ENCODE measurements at places on chromosomes 2 and 18.

DNA sequence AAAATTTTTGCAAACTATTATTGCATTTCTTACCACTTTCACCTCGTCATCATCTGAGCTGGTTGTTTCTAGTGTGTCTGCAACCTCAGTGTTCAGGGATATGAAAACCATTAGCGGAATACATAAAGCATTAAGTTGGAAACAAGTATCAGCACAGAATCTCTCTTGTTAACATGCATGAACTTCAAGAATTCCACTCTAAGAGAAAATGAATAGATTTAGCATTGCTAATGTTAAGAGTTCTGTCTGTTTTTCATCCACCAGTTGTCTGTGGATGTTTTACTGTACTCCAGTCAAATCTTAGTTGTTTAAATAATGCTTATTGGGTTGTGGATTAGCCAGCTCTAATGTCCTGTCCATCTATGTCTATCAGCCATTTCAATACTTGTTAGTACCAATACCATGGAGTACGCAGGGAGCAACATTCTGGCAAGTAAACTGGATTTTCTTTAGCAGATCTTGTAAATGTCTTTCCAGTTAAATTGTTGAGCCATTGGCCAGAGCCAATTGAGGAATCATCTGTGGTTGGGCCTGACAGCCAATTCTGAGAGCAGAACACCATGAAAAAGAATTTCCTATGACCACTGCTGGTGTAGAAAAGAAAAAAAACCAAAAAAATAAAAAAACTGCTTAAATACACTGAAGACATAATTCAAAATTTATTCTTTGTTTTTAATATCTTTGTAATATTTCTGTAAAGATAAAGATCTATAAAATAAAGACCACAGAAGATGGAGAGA is 82.5 kb downstream of the SLC8A1 start:
- DNase-seq: no peak

GRCh38 chr18:46053368-46054095 is 18.5 kb downstream of the PSTPIP2 start:
- DNase-seq: no peak

- no peak for DNase-seq
Measured at GRCh38 chr2:215364157-215365155, 52.6 kb downstream of the ATIC start.

DNA sequence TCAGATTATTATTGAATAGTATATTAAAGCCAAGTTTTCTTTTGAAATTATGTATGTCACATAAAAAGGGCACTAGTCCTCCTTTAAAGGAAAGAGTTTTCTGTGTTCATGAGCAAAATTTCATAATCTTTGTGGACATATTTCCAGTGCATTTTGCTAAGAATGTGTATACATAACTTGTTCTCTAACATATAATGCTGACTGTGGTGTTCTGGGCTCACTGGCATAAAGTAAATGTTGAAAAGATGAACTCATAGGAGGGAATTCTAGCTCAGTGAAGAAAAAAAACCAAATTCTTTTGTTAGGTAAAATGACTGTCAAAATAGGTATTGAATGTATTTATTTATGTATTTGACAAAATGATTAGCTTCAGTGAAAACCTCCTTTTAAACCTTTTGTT is 6.2 kb downstream of the KCNJ13 start:
- no peak for DNase-seq

DNA sequence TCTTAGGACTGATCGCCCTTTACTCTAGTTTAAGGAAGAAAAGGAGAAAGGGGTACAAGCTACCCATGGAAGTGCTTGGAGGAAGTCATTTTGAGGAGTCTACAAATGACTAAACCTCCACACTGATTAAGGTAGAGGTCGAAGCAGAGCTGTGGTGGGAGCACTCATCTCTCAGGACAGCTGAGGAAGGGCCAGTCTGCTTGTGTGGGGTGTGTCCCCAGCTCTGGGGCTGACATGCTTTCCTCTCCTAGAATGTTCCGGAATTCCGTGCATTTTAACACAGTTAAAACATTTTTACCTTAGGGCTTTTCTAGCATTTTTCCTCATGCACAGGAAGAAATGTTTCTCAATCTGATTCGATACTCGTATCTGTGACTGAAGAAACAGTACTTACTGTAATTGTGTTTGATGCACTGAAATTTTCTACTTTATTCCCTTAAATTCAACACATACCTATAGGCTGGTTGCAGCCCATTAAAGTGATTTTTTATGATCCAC is 135.1 kb downstream of the NCK2 start:
- no peak for DNase-seq

DNA sequence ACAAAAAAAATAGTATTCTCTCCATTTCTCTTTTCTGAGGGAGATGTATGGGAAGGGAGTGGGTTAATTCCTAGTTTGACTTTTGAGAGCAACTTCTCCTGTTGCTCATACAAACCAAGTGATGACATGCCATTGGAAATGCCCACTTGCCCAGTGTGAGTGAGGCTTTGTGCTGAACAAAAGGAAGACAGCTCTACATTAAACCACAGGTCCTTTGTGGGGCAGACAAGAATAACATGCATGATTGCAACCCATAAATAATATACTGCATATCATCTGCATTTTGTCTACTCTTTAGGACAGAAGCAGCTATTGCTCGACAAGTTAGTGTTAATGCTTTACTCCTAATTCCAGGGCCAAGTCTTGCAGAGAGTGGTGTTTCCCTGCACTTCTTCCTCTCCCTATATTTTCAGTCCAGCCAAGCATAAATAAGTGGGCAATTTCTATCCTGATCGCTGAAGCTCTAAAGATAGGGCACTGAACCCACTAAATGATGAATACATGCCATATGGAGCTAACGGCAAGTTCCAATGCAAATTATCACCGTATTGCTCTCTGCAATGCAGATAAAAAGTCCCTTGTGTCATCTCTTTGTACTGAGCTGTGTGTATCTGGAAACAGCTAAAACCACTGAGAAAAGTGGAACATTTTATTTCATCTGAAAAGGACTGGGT is 19.4 kb upstream of the EHBP1 start:
- DNase-seq: no peak

- peak; percentile 40 for DNase-seq
Measured at GRCh38 chr2:79982445-79982844, 322.1 kb downstream of the LRRTM1 start.

DNA sequence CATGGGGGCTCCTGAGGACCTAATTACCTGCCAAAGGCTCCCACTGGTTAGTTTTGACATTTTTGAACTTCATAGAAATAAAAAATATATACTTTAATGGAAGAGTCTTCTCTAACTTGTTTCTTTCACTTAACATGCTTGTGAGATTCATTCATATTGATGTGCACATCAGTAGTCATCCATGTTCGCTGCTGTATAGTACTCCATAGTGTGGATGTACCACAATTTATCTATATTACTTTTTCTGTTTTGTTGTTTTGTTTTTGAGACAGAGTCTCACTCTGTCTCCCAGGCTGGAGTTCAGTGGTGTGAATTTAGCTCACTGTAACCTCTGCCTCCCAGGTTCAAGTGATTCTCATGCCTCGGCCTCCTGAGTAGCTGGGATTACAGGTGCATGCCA is 22.8 kb upstream of the EMILIN2 start:
- DNase-seq: no peak

DNA sequence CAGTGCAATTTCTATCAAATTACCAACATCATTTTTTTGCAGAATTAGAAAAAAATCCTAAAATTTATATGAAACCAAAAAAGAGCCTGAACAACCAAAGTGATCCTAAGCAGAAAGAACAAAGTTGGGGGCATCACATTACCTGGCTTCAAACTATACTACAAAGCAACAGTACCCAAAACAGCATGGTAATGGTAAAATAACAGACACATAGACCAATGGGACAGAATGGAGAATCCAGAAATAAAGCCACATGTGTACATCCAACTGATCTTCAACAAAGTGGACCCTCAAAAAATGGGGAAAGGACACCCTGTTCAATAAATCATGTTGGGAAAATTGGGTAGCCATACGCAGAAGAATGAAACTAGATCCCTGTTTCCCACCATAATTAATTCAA is 245.7 kb upstream of the CTAGE1 start:
- no peak for DNase-seq

GRCh38 chr18:79664525-79665125 is 15.0 kb upstream of the CTDP1 start:
- no peak for DNase-seq

GRCh38 chr2:179123272-179123662 is 73.3 kb upstream of the CCDC141 start:
- no peak for DNase-seq

DNA sequence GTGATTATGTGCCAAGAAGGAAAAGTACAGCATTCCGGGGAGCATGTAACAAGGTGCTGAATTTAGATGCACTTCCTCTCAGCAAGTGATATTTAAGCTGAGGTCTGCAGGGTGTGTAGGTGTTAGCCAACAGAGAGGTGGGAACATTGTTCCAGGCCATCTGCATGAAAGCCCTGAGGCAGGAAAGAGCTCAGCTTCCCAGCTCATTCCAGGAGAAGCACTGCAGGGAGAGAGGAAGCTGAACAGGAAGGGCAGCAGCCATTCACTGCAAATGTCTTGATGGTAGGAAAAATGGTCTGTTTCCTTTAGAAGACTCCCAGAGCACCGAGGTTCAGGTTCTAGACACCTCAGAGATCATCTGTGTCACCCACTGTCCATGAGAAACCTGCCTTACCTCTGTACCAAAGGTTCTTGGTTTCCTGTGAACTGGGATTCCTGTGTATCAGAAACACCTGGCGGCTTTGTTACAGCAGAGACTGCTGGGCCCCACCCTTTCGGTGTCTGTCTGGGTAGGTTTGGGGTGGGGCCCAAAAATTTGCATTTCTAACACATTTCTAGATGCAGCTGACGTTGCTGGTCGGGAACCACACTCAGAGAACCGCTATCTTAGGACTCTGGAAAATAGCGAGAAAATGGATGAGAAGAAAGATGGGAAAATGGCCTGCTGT is 84.0 kb downstream of the RTN4 start:
- DNase-seq: peak; percentile 42

- peak; percentile 42 for DNase-seq
Measured at GRCh38 chr2:147910990-147911473, 66.2 kb downstream of the ACVR2A start.

DNA sequence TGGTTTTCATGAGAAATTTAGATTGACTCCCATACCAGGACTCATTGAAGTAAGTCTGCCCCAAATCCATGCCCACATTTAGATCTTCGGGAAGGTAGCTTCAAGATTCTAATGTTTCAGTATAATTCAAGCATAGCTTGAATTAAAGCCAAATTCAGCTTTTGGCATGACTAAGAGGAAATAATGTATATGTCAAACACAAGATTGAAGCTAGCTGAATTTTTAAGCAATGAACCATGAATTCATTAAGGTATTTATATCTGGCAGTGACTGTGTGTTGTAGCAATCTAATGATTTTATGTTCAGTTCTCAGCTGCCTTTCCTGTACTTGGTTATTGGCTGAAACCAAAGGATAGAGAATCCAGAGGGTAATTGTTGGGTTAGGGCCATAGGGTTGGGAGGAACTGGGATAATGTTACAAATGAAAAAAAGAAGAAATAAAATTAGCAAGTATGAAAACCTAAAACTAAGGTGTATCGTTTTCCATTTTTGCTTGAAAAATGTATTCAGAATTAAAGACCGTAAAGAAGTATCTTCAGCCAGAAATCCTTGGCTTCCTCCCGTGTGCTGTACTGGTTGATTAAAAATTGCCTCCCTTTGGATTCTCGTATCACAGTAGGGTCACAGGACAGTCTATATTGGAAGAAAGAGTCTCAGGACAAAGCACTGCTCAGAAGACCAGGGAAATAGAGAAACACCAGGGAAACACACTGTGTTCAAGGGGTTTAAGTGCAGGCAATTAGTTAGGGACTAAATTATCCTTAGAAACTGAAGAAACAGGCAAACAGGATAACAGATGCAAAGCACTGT is 119.0 kb upstream of the FN1 start:
- DNase-seq: no peak

DNA sequence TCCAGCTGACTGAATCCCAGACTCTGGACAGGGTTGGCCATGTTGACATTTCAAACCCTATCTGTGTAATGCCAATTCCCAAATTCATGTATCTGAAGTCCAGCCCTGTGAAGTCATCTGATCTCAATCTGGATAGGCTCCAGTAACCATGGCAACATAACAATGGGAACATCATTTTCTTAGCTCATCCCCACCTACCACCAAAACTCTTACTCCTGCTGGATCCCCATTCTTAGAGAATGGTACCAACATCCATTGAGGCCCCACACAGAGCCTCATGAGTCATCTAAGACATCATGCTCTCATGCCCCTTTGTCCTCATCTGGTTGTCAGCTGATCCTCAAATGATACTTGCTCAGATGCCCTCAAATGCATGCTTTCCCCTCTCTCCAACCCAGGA is 58.9 kb upstream of the TEX51 start:
- DNase-seq: no peak

- DNase-seq: no peak
Measured at GRCh38 chr2:68799140-68800026, 64.8 kb downstream of the ARHGAP25 start.

DNA sequence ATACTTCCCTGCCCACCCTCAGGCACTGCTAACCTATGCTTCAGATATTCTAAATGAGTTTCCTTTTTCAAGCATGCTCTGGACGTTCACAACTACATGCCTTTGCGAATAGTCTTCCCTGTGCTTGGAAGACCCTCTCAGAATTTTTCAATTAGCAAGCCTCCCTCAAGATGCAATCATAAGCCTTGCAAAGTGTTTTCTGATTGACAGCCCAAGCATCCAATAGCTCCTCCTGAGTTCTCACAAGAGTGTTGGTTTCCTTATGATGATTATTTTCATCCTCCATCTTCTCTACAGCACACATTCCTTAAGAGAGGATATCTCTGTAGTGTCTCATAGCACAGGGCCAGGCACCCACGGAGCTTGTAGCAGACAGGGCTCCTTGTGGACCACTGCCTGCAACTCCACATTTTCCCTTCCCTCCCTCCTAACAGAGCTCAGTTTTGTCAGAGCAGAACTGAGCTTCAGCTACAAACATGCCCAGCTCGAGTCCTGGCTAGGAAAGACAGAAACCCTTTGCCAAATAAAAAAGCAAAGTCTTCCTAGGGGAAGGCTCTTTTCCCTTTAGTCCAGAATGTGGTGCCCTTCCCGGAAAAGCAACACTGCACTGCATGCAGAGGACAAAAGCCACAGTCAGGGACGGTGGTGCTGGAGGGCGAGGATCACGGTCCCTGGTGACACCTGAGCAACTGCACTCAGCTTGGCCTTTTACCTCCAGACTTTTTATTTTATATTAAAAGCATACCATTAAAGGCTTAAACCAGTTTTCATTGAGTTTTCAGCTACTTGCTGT is 819.8 kb upstream of the ID2 start:
- no peak for DNase-seq

- no peak for DNase-seq
Measured at GRCh38 chr18:56569416-56569815, 69.0 kb downstream of the TXNL1 start.

- no peak for DNase-seq
Measured at GRCh38 chr18:61917818-61918217, 25.0 kb upstream of the RNF152 start.

GRCh38 chr2:154697418-154698252 is 860 bp upstream of the KCNJ3 start:
- no peak for DNase-seq

GRCh38 chr2:233250985-233251305 is 528 bp upstream of the ATG16L1 start:
- no peak for DNase-seq

GRCh38 chr18:12397254-12397653 is 10.5 kb upstream of the PRELID3A start:
- no peak for DNase-seq
